ENCODE measurements at places on chromosomes 5 and 9.

- DNase-seq = no peak
These were observed 163.2 kb downstream of the DAB2IP start for GRCh38 chr9:121814594-121814993.

DNA sequence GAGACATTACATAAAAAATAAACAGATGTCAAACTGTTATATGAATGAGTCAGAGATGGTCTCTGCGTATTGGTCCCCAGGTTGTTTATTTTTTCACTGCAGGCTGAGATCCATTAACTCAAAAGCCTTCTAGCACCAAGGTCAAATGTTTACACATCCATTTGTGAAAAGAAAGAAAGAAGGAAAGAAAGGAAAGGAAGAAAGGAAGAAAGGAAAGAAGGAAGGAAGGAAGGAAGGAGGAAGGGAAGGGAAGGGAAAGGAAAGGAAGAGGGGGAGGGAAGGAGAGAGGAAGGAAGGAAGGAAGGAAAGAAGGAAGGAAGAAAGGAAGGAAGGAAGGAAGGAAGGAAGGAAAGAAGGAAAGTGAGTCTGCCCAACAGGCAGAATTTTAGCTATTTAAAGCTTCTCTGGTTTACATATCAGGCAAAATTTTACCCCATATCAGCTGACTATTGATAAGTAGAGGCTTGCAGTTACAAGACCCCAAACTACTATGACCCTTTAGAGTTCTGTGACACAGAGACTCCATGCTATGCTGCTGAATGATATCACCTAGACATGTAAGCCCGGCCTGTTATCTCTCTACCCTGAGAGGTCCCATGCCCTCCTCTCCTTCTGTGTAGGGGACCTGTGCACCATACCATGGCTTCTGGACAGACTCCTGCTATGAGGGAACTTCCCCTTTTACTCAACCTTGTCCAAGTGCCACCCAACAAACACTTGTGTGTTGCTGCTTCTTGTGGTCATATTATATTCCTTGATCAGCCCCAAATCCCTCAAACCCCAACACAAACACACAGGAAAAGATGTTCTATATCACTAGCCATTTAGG, 59.0 kb downstream of the DRD1 start:
- no peak for DNase-seq

DNA sequence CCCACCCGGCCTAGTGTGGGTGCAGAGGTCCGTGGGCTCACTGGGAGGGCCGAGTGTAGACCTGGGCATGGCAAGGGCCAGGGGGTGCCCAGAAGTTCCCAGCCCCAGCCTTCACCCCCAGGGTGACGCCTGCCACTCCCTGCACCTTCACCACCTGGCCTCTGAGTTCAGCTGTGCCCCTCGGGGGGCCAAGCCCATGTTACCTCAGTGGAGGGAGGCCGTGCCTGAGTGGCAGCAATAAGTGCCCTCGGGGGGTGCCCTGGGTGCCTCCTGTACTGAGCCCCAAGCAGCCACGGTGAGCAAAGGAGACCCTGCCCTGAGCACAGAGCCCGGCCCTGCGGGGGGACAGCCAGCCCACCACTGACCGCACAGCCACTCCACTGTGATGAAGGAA, 10.3 kb upstream of the FCN2 start:
- no peak for DNase-seq

DNA sequence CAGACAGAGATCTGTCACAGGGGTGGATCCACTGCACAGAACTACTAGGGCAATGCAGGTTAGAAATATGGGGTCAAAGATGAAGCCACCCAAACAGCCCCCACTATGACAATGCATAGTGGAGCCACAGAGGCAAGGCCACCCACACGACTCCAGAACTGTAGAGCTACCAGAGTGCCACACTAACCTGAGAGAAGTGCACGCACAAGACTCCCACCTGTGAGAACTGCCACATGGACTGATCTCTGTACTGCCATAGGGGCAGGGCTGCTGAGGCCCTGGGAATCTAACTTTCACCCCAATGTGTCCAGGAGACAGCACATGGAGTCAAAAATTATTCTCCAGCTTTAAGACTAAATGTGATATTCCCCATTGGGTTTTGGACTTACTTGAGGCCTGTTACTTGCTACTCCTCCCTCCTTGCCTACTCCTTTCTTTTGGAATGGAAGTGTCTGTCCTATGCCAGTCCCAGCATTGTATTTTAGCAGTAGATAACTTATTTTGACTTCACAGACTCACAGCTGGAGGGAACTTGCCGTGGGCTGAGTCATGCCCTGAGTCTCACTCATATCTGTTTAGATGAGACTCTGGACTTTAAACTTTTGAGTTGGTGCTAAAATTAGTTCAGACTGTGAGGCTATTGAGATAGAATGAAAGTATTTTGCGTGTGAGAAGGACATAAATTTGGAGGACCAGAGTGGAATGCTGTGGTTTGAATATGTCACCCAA, 853.3 kb downstream of the MAT2B start:
- DNase-seq = no peak

GRCh38 chr9:6714176-6714575, 43.6 kb upstream of the KDM4C start:
- no peak for DNase-seq

- DNase-seq = no peak
These were observed 858 bp upstream of the SOWAHA start for GRCh38 chr5:132812123-132812765.

DNA sequence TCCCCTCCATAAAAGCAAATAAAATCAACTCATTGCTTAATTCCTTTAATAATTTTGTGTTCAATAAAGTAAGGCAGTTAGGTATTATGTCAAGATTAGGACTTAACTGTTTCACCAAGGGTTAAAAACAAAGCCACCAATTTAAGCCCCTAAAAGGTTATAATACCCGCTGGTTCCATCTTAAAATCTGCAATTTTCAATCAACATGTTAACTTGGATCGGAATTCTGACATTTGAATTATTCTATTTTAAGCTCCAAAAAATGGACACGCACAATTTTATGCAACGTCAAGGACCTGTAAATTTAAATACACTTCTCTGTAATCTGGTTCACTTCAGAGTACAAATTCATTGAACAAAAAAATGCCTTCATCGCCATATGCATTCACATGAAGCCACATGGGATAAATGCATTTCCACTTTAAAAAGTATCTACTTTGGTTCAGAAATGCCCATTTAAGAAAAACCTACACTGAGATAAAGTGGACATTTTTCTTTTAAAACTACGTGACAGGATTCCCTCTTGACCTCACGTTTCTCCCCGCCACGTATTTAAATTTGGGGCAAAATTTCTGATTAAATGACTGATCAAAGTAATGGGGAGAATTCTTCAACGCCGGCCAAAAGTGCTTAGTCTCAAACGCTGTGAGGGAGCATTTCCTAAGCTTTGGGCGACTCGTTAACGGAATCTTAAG, 721 bp downstream of the GIN1 start:
- no peak for DNase-seq

GRCh38 chr5:172090976-172091547, 84.6 kb upstream of the FBXW11 start:
- DNase-seq = no peak

DNA sequence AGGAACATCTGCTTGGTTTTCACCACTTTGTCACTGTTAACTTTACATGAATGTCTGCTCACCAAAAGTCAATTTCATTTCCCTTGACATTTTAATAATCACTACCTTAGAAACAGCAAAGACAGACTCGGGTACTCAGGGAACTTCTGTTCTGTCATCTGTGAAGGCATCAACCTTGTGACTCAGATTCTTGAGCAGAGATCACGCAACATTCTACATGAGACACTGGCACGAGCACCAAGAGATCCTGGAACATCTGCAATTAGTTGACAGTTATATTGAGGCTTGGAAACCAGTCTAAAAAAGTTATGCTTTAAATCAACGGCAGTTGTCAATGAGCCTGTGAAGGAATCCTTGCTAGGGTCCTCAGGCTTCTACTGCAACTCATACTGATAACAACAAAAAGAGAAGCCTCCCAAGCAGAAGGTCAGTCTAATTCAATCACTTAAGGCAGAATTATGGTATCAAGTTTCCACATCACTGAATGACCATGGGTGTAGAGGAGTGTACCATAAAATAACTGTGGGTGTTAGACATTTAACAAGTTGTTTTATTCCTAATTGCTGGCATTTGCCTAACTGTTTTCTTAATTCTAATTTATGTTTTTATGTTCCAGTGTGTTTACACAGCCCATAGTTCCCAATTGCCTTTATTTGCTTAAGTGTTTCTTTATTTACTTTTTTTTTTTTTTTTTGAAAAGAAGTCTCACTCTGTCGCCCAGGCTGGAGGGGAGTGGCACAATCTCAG, 3.3 kb upstream of the PBX3 start:
- no peak for DNase-seq

DNA sequence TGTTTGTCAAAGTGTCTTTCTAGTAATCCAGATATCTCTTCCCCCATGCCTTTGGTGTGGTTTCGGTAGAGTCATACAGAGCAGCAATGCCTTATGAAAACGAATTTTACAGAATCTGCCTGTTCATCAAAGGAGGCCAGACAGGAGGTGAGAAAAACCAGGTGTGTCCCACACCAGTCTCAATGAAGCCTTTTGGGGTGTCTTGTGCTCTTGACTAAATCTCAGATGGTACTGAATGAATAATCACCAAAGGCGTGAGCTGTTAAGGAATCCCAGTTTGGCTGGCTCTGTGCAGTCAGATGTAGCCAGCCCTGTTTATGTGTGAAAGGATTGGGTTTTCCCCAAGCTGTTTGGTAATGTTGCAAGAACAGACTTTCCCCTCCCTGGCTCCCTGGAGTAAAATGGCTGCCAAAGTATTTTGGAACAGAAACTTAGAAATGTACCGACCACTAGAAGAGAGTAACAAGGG, 70.8 kb upstream of the CDKN2B start:
- DNase-seq = peak; percentile 3

DNA sequence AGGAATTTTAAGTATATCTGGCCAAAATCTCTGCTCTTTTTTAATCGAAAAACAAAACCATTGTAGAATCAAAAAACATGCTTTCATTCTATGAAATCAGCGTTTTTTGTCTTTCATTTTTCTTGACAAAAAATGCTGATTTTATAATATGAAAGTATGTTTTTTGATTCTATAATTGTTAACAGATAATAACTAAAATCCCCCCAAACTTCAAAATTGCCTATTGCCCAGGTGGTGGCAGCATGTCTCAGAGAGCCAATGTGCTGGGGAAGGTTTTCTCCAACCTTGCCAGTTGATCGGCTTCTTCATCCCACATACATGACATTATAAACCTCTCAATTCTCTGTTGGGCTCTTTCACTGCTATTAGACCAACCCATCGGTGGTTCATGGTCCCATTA, 5.1 kb upstream of the SMIM15 start:
- DNase-seq = peak; percentile 1

DNA sequence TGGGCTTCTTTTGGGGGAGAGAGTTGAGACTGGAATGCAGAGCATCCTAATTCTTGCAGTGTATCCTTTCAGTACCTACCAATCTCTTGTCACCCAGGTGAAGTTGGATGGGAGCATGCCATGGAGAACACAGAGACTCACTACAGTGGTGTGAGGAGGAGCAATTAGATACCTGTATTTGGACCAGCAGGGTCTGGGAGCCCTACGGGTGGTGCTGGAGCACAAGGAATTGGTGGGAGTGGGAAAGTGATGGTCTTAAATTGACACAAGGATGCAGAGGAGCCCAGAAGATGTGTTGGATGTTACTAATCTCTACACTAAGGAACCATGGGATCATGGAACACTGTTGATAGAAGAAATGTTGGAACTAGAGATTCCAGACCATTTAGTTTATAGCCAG, 212.7 kb downstream of the CHSY3 start:
- no peak for DNase-seq

DNA sequence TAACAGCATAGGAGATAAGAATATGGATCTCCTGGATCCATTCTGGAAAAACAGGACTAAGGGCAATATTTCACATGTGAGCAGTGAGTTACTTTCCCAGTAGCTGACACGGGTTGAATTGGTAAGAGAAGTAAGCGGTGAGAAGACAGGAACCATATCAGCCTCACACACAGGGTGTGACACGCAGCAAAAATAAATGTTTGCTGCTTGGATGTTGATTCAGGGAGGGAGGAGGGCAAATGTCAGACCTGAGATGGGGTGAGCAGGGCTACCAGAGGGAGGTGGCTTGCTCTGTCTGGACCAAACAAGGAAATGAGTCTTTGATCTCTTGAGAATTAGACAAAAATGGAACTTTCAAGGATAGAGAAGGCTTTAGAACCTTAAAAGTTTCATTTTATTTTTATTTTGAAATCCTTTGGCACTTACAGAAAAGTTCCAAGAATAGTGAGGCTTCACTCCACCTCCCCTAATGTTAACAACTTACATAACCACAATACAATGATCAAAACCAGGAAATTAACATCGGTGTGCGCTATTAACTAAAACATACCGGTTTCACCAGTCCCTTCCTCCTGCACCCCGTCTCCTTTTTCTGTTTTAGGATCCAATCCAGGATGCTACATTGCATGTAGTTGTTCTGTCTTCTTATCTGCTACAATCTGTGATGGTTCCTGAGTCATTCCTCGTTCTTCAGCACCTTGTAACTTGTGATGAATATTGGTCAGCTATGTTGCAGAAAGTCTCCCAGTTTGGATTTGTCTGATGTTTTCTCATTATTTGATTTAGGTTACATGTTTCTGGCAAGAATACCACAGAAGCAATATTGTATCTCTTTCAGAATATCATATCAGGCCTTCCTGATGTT, 20.5 kb upstream of the ARHGEF28 start:
- no peak for DNase-seq

GRCh38 chr9:129363216-129363873, 185.3 kb upstream of the IER5L start:
- DNase-seq = no peak

- no peak for DNase-seq
These were observed 194.6 kb downstream of the MEF2C start for GRCh38 chr5:88688156-88688983.

DNA sequence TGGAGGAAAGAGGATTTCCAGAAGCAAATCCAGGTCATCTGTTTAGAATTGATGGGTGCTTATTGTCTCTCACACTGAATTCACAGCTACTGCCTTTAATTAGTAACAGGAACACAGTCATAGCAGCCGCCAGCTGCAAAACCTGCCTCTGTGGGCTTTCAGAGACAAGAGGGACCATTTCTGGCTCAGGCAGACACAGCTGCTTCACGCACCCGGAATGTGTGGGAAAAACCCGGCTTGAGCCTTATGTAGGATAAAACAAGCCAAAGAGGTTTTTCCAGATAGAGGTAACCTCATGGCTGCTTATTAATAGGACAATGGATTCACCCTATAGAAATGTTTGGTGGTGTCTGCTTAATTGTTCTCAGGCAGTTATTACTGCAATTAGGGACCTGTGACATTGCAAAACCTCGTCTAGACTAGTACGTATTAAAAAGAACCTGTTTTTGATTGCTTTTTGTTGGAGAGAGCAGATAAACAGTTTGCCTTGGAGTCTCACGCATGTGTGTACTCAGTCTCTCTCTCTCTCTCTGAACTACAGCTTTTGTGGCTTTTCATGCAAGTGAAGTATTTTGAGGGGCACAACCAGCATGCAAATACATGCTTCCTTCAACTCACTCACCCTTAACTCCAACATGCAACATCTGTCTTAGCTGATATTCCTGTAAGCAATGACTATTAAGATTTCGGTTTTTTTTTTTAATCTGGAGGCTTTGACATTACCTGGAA, 302.7 kb downstream of the PLK2 start:
- no peak for DNase-seq

- DNase-seq = no peak
These were observed 1.0 kb upstream of the MINAR2 start for GRCh38 chr5:129746876-129747275.

All from stimulated activated naive CD4-positive, alpha-beta T cell (primary cell).